ENCODE measurements at places on chromosomes 5 and 9. TPM values are rescaled to one million over a fixed set of nuclear protein-coding genes. Genes with fewer than 3 reads are reported as not detected.

Gene CXCL14
- total RNA-seq, result 97.1 TPM

Gene RNF180
- 29.2 TPM for total RNA-seq

Gene CCDC180
- 5.3 TPM for total RNA-seq

Gene SPEF2
- 4.4 TPM for total RNA-seq

Gene ENHO
- not detected for total RNA-seq

Gene PDE6A
- total RNA-seq, result not detected

DNA sequence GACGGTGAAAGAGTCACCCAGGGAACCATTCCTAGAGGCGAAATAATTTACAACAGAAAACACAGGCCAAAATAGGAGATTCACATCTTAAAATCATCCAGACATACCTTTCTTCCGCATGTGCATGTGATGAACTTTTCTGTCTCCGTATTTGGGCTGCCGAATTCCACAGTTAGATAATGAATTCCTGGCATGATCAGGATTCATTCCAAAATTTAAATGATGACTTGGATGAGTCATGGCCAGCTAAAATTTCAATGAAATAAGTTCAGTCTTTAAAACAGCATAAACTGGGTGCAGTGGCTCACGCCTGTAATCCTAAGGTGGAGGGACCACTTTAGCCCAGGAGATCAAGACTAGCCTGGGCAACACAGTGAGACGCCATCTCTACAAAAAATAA is 82.7 kb downstream of the DROSHA start:
- no peak overlapping the region for H3K4me3 ChIP-seq
- H3K27me3 ChIP-seq, result no peaks in the 10 kb centered on the region
- H3K36me3 ChIP-seq, result peaks cover 3% of the 10 kb centered on the region
- H3K27ac ChIP-seq, result no peak overlapping the region

- no peak overlapping the region for H3K4me3 ChIP-seq
- no peak for DNase-seq
- H3K4me1 ChIP-seq, result no peaks in the 10 kb centered on the region
- H3K27ac ChIP-seq, result no peak overlapping the region
- no peaks in the 10 kb centered on the region for H3K36me3 ChIP-seq
Observed at GRCh38 chr9:134377976-134378375, 51.7 kb downstream of the RXRA start.

GRCh38 chr5:171188016-171188415 is 121.0 kb upstream of the TLX3 start:
- H3K27ac ChIP-seq, result no peak overlapping the region
- DNase-seq, result no peak
- H3K27me3 ChIP-seq, result no peaks in the 10 kb centered on the region
- no peak overlapping the region for H3K4me3 ChIP-seq
- no peaks in the 10 kb centered on the region for H3K4me1 ChIP-seq

DNA sequence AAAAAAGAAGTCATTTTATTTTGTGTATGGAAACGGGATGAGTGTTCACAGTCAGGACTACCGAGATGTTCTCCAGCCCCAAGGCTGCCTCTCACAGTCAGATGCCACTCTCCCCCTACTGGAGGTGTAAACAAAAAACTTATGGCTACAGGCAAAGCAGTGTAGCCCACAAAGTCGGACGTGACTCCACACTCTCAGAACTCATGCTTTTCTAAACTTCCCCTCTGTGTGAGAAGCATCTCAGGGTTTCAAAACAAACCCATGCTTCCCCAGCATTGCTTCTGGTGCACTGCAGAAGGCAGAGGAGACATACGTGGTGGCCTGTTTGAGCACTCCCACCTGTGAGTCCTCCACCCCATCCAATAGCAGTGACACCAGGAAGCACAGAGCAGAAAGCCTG is 580.3 kb downstream of the BNC2 start:
- no peak overlapping the region for H3K4me3 ChIP-seq
- no peak for DNase-seq
- no peaks in the 10 kb centered on the region for H3K4me1 ChIP-seq

DNA sequence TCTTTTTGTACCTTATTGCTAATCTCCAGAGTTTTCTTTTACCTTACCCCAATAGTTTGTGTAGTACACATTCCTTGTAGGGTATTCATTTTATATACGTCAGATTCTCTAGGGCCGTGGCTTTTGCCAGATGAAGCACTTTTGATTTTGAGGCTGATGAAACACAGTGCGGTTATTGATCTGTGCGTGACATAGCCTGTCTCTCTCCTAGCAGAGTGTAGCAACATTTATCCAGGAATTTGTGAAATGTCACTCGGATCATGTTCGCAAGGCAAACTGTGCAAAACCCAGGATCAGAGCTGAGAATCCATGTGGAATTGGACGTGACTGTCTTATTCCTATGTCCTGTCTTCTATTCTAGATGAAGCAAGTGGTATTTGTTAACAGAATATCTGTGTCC is 142.0 kb upstream of the SH3GL2 start:
- no peak for DNase-seq
- no peak overlapping the region for H3K27ac ChIP-seq
- H3K4me3 ChIP-seq, result no peak overlapping the region
- no peaks in the 10 kb centered on the region for H3K4me1 ChIP-seq

- no peak overlapping the region for H3K27ac ChIP-seq
- peaks cover 7% of the 10 kb centered on the region for H3K36me3 ChIP-seq
- H3K4me1 ChIP-seq, result no peaks in the 10 kb centered on the region
- no peaks in the 10 kb centered on the region for H3K27me3 ChIP-seq
- H3K4me3 ChIP-seq, result no peak overlapping the region
Observed at GRCh38 chr5:9063615-9064245, 482.1 kb downstream of the SEMA5A start.

DNA sequence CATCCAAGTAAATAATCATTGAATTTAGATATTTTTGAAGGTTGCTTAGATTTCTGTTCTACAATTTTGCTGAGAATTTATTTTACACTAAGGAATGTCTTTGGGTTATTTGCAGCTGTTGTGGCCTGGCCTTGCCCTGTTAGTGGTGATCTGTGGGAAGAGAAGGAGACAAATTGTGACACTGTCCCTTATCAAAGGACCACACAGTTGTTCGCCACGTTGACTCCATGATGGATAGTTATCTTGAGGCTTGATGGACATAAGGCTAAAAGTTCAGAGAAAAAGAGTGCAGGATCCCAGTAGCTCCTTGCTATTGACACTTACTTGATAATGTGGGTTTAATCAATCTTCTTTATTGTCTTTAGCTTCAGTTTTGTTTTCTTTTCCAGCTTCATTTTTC is 186.6 kb upstream of the MEF2C start:
- H3K27me3 ChIP-seq, result no peaks in the 10 kb centered on the region
- peaks cover 3% of the 10 kb centered on the region for H3K4me1 ChIP-seq
- H3K36me3 ChIP-seq, result no peaks in the 10 kb centered on the region
- no peak overlapping the region for H3K4me3 ChIP-seq
- no peak overlapping the region for H3K27ac ChIP-seq

GRCh38 chr5:167770461-167770860 is 521.0 kb upstream of the WWC1 start:
- no peaks in the 10 kb centered on the region for H3K36me3 ChIP-seq
- H3K4me3 ChIP-seq, result no peak overlapping the region
- H3K27me3 ChIP-seq, result no peaks in the 10 kb centered on the region
- H3K4me1 ChIP-seq, result no peaks in the 10 kb centered on the region
- no peak for DNase-seq
